ENCODE measurements at places on chromosomes 12 and 14. TPM values are rescaled to one million over a fixed set of nuclear protein-coding genes. Genes with fewer than 3 reads are reported as not detected.

- DNase-seq: no peak
These were observed 72.4 kb downstream of the NT5DC3 start for GRCh38 chr12:103768467-103769123.

- no peak for DNase-seq
These were observed 77.7 kb downstream of the ARF6 start for GRCh38 chr14:49970474-49971147.

DNA sequence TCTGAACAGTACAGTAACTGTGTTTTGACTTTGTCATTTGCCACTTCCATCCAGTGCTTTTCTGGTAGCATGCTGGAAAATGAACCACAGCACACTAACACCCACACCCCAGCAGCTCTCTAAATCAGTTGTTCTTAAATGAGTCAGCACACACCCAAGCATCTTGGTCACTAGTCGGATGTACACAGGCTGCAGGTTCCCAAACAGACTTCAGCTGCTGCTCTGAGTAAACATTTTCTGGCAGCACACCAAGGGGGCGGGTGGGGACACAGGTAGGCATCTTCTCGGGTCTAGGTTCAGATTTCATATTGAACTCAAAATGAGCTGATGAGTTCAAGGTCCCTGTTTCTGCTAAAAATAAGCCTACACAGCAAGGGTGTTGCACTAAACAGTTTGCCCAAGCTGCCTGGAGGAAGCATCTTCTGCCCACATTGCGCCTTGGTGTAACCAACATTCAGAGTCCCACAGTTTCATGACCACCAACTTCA is 39.8 kb downstream of the IFNG start:
- no peak for DNase-seq

- no peak for DNase-seq
These were observed 1.0 kb upstream of the TSSK4 start for GRCh38 chr14:24204163-24205146.

The POLR3B gene
- 24.4 TPM for total RNA-seq

The SERPINA6 gene
- total RNA-seq: not detected
